ENCODE measurements at places on chromosomes 3 and 15. TPM values are rescaled to one million over a fixed set of nuclear protein-coding genes. Genes with fewer than 3 reads are reported as not detected.

Gene ACKR2
- 2.4 TPM for polyA plus RNA-seq

Gene PLOD2
- polyA plus RNA-seq: 126 TPM

Gene ARGFX
- not detected for polyA plus RNA-seq

Gene TUSC7
- not detected for polyA plus RNA-seq

Gene NANOGP8
- 0.69 TPM for polyA plus RNA-seq

Gene SPTSSB
- 3.6 TPM for polyA plus RNA-seq

Data from renal pelvis (tissue), 12 donors.